ENCODE measurements at places on chromosomes 2 and 18. TPM values are rescaled to one million over a fixed set of nuclear protein-coding genes. Genes with fewer than 3 reads are reported as not detected.

- DNase-seq = no peak
These were observed 24.8 kb downstream of the NPHP1 start for GRCh38 chr2:110180036-110180435.

DNA sequence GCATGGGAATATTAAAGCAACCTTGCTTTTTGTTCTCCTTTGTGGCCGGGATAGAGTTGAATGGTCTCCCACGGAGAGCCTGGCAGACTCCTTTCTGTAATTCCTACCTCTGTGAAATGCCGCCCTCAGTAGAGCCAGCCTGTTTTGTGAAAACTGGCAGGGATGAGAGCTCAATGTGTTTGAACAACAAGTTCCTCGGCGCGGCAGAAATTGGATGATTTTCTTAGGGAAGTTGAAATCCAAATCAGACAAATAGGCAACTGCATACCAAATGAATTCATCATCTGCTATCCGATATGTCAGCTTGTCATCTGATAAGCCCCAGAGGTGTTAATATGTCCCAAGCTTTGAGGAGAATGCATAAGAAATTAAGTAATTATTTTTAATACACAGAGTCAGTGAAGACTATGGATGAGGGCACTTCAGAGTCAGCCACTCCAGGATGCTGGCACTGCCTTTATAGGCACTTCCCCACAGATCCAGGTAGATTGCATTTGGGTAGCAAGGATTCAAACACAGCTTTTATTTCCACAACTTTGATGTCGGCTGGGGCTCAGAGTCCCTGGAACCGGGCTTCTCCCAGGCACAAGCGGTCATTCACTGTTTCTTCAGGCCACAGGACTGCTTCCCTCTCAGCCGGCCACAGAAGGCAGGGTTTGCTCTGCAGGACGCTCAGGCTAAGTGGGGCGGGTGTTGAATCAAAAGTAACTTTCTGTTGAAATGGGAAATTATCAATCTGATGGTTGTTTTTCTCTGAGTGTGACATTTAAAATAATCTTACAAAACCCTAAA is 82.8 kb upstream of the REV1 start:
- DNase-seq = no peak

GRCh38 chr2:186697536-186697935 is 3.7 kb downstream of the FAM171B start:
- DNase-seq = no peak

DNA sequence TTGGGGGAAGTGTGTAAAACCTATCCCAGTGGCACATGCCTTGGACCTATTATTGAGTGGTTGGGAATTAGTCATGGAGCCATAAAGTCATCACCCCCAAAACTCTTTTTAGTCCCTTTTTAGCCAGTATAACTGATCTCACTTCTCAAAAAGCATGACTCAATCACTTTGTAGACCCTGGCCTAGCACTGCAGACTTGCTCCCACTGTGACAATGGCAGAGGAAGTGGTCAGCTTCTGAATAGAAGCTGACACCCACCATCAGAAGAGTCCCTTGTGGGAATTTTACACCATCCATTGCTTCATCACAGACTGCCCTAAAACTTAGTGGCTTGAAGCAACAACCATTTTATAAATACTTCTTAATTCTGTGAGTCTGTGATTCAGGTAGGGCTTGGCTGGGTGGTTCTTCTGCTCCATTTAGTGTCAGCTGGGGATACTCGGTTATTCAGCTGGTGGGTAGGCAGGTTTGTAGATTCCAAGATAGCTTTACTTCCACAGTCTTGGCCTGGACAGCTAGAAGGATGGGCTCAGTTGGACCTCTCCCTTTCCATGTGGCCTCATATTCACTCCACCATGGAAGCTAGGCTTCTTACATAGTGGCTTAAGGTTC is 10.8 kb upstream of the ITGA6 start:
- DNase-seq = no peak

Gene C2orf92
- 23.7 TPM for polyA plus RNA-seq

Gene FAM228A
- 0.46 TPM for polyA plus RNA-seq

Gene CAVIN2
- 61.0 TPM for polyA plus RNA-seq

GRCh38 chr2:240299710-240300068 is 135.8 kb upstream of the GPC1 start:
- DNase-seq = no peak

DNA sequence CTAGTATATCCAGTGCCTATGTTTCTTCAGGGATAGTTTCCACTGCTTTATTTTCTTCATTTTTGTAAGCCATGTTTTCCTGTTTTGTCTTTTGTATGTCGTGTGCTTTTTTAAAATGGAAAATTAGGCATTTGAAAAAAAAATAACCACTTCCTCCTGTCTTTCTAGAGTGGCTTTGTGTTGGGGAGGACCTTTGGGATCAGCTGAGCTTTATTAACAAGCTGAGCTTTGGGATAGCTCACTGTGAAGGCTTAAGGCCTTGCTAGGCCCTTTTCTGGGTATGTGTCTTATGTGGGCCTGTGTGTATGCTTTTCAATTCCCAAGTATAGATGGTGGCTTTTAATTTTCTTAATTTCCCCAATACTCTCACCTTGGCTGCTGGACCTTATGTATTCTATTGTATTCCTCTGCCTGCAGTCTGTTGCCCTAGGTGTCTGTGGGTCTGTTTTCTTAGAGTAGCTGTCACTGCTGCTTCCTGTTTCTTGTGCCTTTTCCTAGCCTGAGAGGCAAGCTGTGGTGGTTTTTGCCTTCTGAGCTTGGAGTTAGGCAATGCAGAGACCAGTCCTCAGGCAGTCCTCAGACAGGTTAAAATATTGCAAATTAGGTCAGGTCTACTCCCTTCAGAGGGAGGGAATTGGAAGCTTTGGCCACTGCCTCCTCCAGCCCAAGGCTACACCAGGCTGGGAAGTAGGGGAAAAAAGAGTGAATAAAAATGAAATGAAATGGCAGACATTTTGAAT is 134.7 kb downstream of the LDLRAD4 start:
- no peak for DNase-seq

GRCh38 chr2:19722531-19722971 is 179.2 kb downstream of the TTC32 start:
- peak; percentile 53 for DNase-seq

GRCh38 chr18:13604786-13605185 is 121.6 kb downstream of the FAM210A start:
- DNase-seq = no peak

Gene TBR1
- 0.03 TPM for polyA plus RNA-seq

DNA sequence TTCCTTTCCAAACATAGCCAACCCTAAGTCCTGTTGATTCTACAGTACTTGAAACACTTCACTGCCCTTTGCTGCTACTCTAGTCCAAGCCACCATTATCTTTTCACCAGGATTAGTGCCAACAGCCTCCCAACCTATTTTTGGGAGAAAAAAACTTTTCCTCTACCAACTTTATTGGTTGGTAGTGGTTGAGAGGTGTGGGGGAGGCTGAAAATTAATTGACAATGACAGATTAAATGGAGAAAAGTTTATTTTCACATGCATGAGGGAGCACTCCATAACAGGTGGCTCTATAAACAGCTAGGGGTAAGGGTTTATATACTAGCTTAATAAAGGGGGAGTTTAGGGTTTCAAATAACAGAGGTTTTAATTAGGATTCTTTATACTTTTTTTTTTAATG is 37.8 kb upstream of the ITPRID2 start:
- DNase-seq = no peak

Gene OBSL1
- 105 TPM for polyA plus RNA-seq

DNA sequence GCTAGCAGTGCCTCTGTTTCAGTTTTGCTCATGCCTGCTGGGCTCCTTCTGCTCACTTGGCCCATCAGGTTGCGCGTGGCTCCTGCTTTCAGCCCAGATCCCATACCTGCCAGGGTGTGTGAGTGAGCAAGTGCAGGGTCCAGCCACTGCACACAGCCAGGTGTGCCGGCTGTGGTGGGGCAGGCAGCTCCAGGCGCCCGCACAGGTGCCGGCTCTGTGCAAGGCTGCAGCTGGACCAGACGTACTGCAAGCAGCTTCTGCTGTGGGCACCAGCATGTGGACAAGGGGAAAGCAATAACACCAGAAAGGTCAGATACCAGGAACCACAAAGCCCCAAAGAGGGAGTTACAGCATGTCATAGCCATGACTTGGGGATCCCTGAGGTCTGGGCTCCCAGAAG is 5.6 kb upstream of the PCARE start:
- DNase-seq = no peak

DNA sequence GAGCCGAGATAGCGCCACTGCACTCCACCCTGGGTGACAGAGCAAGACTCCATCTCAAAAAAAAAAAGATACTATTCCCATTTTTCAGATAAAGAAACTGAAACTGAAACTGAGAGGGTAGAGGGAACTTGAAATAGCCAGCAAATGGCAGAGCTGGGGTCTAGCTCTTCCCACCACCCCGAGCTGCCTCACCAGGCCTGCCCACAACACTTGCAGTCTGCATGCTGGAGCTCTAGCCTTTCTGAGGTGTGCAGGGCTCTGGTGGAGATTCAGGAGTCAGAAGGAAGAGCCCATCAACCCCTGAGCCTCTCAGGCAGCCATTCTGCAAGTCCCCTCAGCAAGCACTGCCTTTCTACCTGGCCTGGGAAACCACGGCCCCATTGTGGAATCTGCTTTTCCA is 14.3 kb downstream of the EDAR start:
- DNase-seq = no peak

DNA sequence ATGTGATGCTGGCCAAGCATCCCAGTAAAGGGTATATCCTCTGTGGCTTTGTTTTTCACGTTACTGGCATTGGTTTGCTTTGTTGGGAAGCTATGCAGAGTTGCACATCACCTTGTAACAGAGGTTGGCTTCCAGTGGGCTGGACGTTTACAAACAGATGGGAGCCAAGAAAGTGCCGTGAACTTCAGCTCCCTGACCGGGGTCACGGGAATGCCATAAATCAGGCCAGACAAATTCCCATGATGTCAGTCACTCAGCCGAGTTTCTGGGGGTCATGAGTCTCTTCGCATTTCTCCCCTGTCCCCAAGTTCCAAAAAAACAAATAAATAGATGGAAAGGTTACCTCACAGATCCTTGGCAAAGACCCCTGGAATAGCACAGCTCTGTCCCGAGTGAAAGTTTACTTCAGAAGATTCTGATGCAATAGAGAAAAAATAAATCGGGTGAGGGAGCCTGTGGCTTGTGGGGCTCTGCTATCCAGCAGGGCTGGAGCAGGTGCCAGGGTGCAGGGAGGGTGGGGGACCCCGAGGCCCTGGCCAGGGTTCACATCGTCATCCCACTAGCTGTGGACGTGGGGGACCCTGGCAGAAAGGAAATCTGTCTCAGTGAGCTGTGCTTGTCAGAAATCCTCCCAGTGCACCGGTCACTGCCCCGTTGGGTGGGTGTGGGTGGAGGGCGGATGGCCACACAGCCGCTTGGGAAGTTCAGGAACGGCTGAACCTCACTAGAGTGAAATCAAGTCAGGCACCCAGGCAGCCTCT is 27.8 kb downstream of the TWIST2 start:
- DNase-seq = no peak

DNA sequence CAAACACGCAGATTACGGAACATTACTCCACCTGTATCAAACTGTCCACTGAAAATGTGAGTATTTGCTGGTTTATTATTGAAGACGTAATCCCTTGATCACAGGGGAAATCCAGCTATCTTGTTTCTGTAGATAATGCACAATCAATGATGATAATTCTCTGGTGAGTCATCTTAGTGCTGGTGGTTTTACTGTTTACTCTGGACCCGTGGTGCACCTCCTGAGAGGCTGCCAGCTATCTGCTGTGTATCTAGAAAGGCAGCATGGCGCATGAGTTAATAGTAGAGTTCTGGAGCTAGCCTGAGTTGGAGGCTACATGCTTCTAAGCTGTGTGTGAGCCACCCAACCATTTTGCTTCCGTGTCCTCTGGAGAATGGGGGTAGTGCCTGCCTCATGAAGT is 6.5 kb downstream of the NCAPH start:
- no peak for DNase-seq

Gene PSD4
- 3.5 TPM for polyA plus RNA-seq

DNA sequence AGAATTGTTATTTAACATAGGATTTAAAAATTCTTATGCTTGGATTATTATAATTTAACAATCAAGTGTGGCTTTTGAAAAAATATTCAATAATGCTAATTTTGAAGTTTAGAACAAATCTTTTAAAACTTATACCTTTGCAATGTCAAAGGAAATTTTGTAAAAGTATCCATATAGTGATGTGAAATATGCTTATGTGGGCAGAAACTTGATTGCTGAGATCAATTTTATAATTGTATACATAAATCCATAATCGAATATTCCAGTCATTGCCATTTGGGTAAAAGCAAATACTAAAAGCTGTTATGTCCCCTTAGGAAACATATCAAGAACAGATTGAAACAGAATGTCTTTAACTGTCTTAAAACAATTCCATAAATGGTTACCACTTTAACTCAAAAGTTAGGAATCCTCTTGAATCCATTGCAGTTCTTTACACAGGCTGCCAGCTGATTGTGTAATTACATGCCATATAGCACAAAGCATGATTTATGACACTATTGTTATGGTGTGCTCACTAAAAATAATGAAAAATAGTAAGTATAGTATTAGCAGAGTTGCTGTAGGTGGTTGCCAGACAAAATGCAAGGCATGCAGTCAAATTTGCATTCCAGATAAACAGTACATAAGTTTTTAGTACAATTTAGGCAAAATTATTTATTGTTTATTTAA is 24.2 kb downstream of the PLCL1 start:
- DNase-seq = no peak

- DNase-seq = no peak
These were observed 154.9 kb upstream of the NDUFV2 start for GRCh38 chr18:8947566-8947965.

Gene CNDP1
- polyA plus RNA-seq = 0.36 TPM

DNA sequence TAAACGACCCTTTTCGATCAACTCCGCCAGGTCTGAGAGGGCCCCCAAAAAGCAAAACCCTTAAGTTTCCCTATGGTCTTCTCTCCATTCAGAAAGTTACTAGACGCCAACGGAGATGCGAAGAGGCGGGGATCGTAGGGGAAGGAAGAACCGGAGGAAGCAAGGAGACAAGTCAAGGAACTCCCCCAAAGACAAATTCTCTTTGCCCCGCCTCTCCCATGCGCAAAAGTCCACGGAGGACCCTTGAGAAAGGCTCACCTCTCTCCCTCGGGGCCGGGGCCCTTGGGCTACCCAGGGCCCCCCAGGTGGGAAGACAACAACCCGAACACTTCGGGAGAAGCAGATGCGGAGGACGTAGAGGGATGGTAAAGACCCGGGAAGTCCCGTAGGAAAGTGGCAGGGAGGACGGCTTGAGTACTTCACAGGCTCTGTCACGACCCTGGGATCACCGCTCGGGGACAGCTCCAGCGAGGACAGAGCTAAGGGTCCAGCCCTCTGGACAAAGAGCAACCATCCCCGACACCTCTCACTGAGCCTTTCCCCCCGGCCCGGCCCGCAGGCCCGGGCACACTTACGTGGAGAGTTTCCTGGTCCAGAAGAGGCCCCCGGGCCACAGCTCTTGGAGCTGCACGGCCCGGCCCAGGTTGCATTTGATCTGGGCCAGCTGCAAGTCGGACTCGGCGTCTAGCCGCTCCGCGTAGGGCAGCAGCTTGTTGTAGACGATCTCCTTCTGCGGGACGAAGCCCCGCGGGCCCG is 647 bp downstream of the PSME4 start:
- DNase-seq = peak; percentile 50

Gene GKN2
- not detected for polyA plus RNA-seq

GRCh38 chr18:49400398-49401072 is 59.9 kb downstream of the DYM start:
- no peak for DNase-seq

GRCh38 chr2:145017149-145017548 is 497.2 kb upstream of the ZEB2 start:
- DNase-seq = no peak
